ENCODE measurements at places on chromosomes 3 and 15. TPM values are rescaled to one million over a fixed set of nuclear protein-coding genes. Genes with fewer than 3 reads are reported as not detected.
A peak's percentile ranks its signal among the peaks of the same experiment; 100 is the strongest.

DNA sequence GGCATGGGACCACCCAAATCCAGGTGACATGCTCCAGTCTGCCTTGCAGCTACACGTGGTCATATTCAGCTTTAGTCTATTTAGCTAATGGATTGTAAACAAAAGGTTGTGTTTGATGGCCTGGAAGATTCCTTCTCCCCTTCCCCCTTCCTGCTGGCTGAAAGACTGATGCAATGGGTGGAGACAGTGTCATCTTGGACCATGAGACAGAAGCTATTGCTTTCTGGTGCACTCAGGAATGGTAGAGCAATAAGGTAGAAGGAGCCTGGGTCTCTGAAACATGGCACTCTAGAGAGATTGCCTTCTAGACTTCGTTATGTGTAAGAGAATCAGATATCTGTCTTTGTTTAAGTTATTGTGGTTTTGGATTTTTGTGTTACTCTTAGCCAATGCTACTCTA is 25.7 kb upstream of the PTX3 start:
- H3K4me3 ChIP-seq: no peak overlapping the region
- H3K27me3 ChIP-seq: no peaks in the 10 kb centered on the region
- H3K27ac ChIP-seq: no peak overlapping the region
- H3K36me3 ChIP-seq: no peaks in the 10 kb centered on the region
- no peak for DNase-seq

- no peak overlapping the region for H3K4me3 ChIP-seq
- no peak for DNase-seq
- no peaks in the 10 kb centered on the region for H3K36me3 ChIP-seq
- H3K4me1 ChIP-seq: peaks cover 32% of the 10 kb centered on the region
These were observed 118.4 kb downstream of the ATG7 start for GRCh38 chr3:11390411-11391131.

GRCh38 chr15:88909956-88910831 is 3.0 kb downstream of the MFGE8 start:
- H3K36me3 ChIP-seq: peaks cover 45% of the 10 kb centered on the region
- H3K4me1 ChIP-seq: peaks cover 63% of the 10 kb centered on the region
- H3K27ac ChIP-seq: peak overlapping the region; percentile 41
- no peaks in the 10 kb centered on the region for H3K27me3 ChIP-seq

- no peak overlapping the region for H3K27ac ChIP-seq
- no peaks in the 10 kb centered on the region for H3K27me3 ChIP-seq
- no peaks in the 10 kb centered on the region for H3K36me3 ChIP-seq
- no peak for DNase-seq
These were observed 181.1 kb downstream of the PLCL2 start for GRCh38 chr3:17065881-17066280.

DNA sequence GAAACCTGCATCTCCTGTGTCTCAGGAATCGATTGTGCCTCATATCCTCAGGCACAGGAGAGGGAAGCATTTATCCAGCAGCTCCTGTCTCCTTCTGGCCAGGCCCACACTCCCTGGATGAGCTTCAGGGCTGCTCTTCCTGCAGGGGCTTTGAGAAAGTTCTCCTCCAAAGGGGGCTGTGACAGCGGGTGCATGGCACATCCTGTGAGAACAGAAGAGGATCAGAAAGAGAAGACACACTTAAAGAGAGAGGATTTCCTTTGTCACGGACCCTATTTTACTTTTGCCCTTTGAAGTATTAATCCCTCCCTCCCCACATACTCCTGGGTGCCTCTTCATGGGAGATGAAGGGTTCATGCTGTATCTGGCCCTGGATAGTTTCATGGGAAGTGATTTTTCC is 46.0 kb downstream of the MFSD1 start:
- H3K4me1 ChIP-seq: no peaks in the 10 kb centered on the region
- H3K27me3 ChIP-seq: no peaks in the 10 kb centered on the region
- H3K4me3 ChIP-seq: no peak overlapping the region
- DNase-seq: no peak
- no peaks in the 10 kb centered on the region for H3K36me3 ChIP-seq
- H3K27ac ChIP-seq: no peak overlapping the region

- H3K4me3 ChIP-seq: no peak overlapping the region
- peaks cover 39% of the 10 kb centered on the region for H3K27me3 ChIP-seq
- DNase-seq: no peak
- no peaks in the 10 kb centered on the region for H3K36me3 ChIP-seq
These were observed 74.3 kb downstream of the RPN1 start for GRCh38 chr3:128576290-128576689.

GRCh38 chr3:2869905-2870304 is 240.3 kb downstream of the IL5RA start:
- no peaks in the 10 kb centered on the region for H3K27me3 ChIP-seq
- no peaks in the 10 kb centered on the region for H3K36me3 ChIP-seq
- DNase-seq: no peak
- H3K4me1 ChIP-seq: no peaks in the 10 kb centered on the region
- H3K27ac ChIP-seq: no peak overlapping the region

DNA sequence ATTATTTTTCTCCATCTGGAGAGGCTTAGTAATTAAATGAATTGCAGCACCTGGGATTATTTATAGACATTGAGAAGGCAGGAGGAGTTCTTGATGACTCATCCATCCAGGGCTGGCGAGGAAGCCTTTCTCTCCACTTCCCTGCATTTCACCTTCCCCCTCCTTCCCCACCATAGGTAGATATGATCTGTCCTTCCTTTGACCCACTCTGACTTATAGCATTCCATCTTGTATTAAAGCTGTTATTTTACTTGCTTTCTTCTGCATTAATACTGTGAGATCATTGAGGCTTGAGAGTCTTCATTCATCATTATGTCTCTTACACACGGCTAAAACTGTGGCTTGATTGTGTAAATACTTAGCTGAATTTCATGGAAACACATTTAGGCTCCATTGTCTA is 288.8 kb downstream of the FEZF2 start:
- no peaks in the 10 kb centered on the region for H3K4me1 ChIP-seq
- DNase-seq: no peak
- no peak overlapping the region for H3K4me3 ChIP-seq
- no peaks in the 10 kb centered on the region for H3K36me3 ChIP-seq
- H3K27ac ChIP-seq: no peak overlapping the region

- no peak for DNase-seq
- peak overlapping the region; percentile 94 for H3K27ac ChIP-seq
- peaks cover 60% of the 10 kb centered on the region for H3K4me1 ChIP-seq
- H3K4me3 ChIP-seq: peak overlapping the region; percentile 85
- no peaks in the 10 kb centered on the region for H3K27me3 ChIP-seq
These were observed 635 bp downstream of the CD276 start for GRCh38 chr15:73684581-73685455.

DNA sequence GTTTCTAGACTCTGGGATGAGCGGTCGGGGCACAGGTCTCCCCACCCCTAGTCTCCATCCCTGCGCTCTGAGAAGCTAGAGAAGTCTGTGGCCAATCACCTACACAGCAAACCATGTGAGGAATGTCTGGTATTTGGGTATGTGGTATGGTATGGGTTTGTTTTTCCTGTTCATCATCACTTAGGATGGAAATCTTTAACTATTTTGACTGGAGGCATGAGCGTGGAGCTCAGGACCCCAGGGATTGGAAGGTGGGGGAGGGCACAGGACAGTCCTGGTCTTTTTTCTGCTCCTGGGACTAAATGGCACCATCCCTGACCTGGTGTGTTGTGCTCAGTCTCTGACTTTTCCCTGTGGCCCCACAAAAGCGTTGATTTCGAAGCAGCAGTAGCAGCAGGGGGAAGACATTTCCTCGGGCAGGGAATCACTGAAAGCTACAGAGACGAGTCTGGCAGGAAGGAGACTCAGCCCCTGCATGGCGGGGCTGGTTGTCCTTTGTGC is 191.7 kb upstream of the TPM1 start:
- H3K4me1 ChIP-seq: peaks cover 20% of the 10 kb centered on the region
- H3K27me3 ChIP-seq: no peaks in the 10 kb centered on the region
- no peak for DNase-seq
- no peak overlapping the region for H3K27ac ChIP-seq
- no peaks in the 10 kb centered on the region for H3K36me3 ChIP-seq

- DNase-seq: no peak
- no peaks in the 10 kb centered on the region for H3K36me3 ChIP-seq
- H3K27ac ChIP-seq: no peak overlapping the region
- H3K4me3 ChIP-seq: no peak overlapping the region
These were observed 31.6 kb upstream of the ZNF770 start for GRCh38 chr15:35019404-35020327.

GRCh38 chr15:85470563-85471271 is 90.3 kb downstream of the AKAP13 start:
- H3K27me3 ChIP-seq: no peaks in the 10 kb centered on the region
- no peaks in the 10 kb centered on the region for H3K36me3 ChIP-seq
- peaks cover 30% of the 10 kb centered on the region for H3K4me1 ChIP-seq
- H3K27ac ChIP-seq: no peak overlapping the region
- DNase-seq: no peak

GRCh38 chr3:54999811-55000210 is 72.0 kb upstream of the LRTM1 start:
- H3K36me3 ChIP-seq: no peaks in the 10 kb centered on the region
- H3K27me3 ChIP-seq: no peaks in the 10 kb centered on the region
- no peak overlapping the region for H3K27ac ChIP-seq
- DNase-seq: no peak

GRCh38 chr3:139308560-139308959 is 35.3 kb upstream of the MRPS22 start:
- H3K4me1 ChIP-seq: no peaks in the 10 kb centered on the region
- peaks cover 3% of the 10 kb centered on the region for H3K27me3 ChIP-seq
- no peak for DNase-seq
- no peaks in the 10 kb centered on the region for H3K36me3 ChIP-seq

- no peaks in the 10 kb centered on the region for H3K36me3 ChIP-seq
- peaks cover 19% of the 10 kb centered on the region for H3K4me1 ChIP-seq
- H3K4me3 ChIP-seq: no peak overlapping the region
- H3K27ac ChIP-seq: no peak overlapping the region
- no peaks in the 10 kb centered on the region for H3K27me3 ChIP-seq
These were observed 131.6 kb downstream of the AQP9 start for GRCh38 chr15:58269455-58270414.

- no peak overlapping the region for H3K27ac ChIP-seq
- H3K4me3 ChIP-seq: no peak overlapping the region
- no peak for DNase-seq
- H3K36me3 ChIP-seq: no peaks in the 10 kb centered on the region
- peaks cover 3% of the 10 kb centered on the region for H3K27me3 ChIP-seq
These were observed 31.5 kb downstream of the RTP1 start for GRCh38 chr3:187228740-187229139.

- no peak overlapping the region for H3K27ac ChIP-seq
- H3K4me3 ChIP-seq: no peak overlapping the region
- DNase-seq: peak; percentile 50
These were observed 10.4 kb downstream of the CYP8B1 start for GRCh38 chr3:42865256-42865655.

- H3K27me3 ChIP-seq: no peaks in the 10 kb centered on the region
- no peak for DNase-seq
- no peak overlapping the region for H3K27ac ChIP-seq
- peaks cover 34% of the 10 kb centered on the region for H3K36me3 ChIP-seq
- peaks cover 7% of the 10 kb centered on the region for H3K4me1 ChIP-seq
These were observed 111.4 kb downstream of the HERC1 start for GRCh38 chr15:63722204-63722808.

DNA sequence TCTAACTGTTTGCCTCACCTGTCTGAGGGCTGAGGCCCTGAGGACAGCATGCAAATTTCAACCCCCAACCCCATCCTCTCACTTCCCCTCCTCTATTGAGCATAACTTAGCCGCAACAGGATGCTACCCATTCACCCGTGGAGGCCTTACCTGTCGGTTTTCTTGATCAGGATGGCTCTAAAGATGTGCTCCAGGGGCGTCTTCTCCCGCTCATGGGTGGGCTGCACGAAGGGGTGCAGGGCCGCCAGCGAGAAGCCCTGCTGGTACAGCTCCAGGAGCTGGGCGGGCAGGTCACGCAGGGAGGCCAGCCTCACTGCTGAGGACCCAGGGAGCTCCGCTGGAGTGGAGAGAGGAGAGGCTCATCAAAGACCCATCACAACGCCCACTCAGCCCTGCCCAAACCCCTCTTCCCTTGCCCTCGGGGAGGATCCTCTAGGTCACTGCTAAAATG is 79.8 kb downstream of the RFTN1 start:
- peaks cover 4% of the 10 kb centered on the region for H3K36me3 ChIP-seq
- no peak for DNase-seq
- peaks cover 3% of the 10 kb centered on the region for H3K4me1 ChIP-seq
- H3K4me3 ChIP-seq: no peak overlapping the region
- H3K27me3 ChIP-seq: no peaks in the 10 kb centered on the region

- no peak overlapping the region for H3K4me3 ChIP-seq
- DNase-seq: no peak
- H3K4me1 ChIP-seq: peaks cover 10% of the 10 kb centered on the region
- peaks cover 16% of the 10 kb centered on the region for H3K36me3 ChIP-seq
These were observed 25.9 kb downstream of the PHC3 start for GRCh38 chr3:170155604-170156003.

DNA sequence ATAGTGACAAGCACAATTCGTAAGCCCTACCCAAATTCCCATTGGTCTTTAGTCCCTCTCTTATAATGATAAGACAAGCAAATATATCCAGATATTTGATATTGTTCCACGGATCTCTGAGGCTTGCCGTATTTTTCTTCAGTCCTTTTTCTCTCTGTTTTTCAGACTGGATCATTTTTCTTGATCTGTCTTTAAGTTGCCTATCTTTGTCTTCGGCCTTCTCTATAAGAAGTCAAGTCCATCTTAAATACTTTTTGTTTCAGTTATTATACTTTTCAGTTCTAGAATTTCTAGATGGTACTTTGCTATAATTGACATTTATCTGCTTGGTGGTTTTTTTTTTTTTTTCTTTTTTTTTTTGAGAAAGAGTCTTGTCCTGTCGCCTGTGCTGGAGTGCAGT is 13.7 kb upstream of the BLM start:
- no peaks in the 10 kb centered on the region for H3K36me3 ChIP-seq
- no peak overlapping the region for H3K27ac ChIP-seq
- no peaks in the 10 kb centered on the region for H3K27me3 ChIP-seq
- H3K4me1 ChIP-seq: no peaks in the 10 kb centered on the region
- no peak for DNase-seq

DNA sequence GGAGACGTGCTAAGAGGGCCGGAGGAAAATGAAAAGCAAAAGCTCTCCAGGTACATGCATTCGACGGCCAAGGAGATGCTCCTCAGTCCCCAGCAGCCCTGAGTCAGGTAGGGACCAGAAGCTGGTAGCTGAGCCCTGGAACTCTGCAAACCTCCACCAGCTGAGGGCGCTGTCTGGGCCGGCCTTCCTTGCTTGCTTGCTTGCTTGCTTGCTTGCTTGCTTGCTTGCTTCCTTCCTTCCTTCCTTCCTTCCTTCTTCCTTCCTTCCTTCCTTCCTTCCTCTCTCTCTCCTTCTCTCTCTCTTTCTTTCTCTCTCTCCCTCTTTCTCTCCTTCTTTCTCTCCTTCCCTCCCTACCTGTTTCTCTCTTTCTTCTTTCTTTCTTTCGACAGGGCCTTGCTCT is 94.6 kb upstream of the RASGRF1 start:
- no peaks in the 10 kb centered on the region for H3K4me1 ChIP-seq
- no peak overlapping the region for H3K27ac ChIP-seq
- no peak for DNase-seq

The CPNE4 gene
- total RNA-seq: 0.32 TPM

The NXPE3 gene
- total RNA-seq: 3.9 TPM

The P2RY13 gene
- 0.62 TPM for total RNA-seq

The UBAP1L gene
- 4.7 TPM for total RNA-seq

The SCG5 gene
- total RNA-seq: not detected

The TMEM202 gene
- total RNA-seq: not detected

The GOLGA8J gene
- not detected for total RNA-seq

The CLDN1 gene
- total RNA-seq: 653 TPM

The GHRL gene
- total RNA-seq: not detected

The MCF2L2 gene
- total RNA-seq: 0.36 TPM

The IFT57 gene
- total RNA-seq: 45.6 TPM

The SLC15A2 gene
- 0.76 TPM for total RNA-seq

The NR1I2 gene
- not detected for total RNA-seq

The ISY1 gene
- 15.5 TPM for total RNA-seq
